ENCODE measurements at places on chromosomes 7 and 10. TPM values are rescaled to one million over a fixed set of nuclear protein-coding genes. Genes with fewer than 3 reads are reported as not detected.

GRCh38 chr7:28041508-28042314, 138.9 kb downstream of the JAZF1 start:
- DNase-seq = no peak
- H3K36me3 ChIP-seq = no peaks in the 10 kb centered on the region
- H3K27ac ChIP-seq = no peak overlapping the region
- no peaks in the 10 kb centered on the region for H3K27me3 ChIP-seq
- peaks cover 2% of the 10 kb centered on the region for H3K4me1 ChIP-seq

DNA sequence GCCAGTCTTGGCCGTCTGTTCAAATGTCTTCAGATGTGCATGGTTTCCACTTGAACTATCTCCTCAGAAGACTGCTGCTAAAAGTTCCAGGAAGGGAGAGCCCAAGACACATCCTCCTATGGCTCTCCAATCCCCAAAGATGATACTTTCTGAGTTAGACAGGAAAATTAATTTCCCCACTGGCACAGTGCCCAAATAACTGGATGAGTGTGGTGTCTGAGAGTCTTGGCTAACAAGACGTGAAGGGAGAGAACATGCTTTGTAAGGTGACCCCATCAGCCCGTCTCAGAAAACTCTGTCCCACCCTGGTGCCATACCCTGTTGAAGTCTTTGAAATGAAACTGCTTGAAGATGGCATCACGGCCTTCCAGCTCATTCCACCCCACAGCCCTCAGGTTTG, 2.9 kb downstream of the PCBD1 start:
- H3K36me3 ChIP-seq = no peaks in the 10 kb centered on the region
- DNase-seq = no peak
- H3K4me3 ChIP-seq = no peak overlapping the region
- H3K4me1 ChIP-seq = peaks cover 14% of the 10 kb centered on the region

- peaks cover 32% of the 10 kb centered on the region for H3K4me1 ChIP-seq
- peak; percentile 36 for DNase-seq
- H3K27ac ChIP-seq = peak overlapping the region; percentile 50
- no peak overlapping the region for H3K4me3 ChIP-seq
- no peaks in the 10 kb centered on the region for H3K36me3 ChIP-seq
Observed at GRCh38 chr7:2821161-2821841, 22.8 kb downstream of the GNA12 start.

DNA sequence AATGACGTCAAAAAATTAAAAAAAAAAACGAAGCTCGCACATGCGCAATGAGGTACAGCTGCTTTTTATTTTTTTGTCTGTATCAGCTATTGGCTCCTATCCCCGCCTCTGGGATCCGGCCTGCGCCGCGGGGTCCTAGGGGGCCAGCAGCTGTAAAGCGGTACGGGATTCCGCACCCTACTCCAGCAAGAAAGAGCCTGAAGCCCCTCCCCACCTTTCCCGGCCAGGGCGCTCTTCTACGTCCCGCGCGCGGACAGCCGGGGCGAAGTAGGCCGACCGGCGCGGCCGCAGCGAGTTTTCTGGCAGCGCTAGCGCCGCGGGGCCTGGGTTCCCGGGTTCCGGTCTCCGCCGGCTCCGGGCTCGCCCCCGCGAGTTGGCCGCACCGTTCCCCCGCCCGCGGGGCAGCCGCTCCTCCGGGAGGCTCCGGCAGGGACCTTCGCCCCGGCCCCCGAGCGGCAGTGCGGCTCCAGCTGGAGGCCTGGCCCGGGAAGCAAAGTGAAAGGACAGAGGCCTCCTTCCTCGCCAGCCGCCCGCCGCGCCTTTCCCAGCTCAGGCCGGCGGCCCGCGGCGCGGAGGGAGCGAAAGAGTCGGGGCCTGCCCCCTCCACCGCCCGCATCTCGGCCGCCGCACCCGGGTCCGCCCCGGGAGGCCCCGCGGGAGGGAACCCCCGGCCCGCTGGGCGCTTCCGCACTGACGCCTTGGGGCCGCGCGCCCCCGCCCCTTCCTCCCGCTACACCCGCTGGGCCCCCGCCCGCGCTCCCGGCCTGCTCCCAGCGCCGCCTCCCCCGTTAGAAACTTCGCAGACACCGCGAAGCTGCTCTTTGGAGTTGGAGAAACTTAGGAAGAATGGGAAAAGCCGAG, 4.7 kb upstream of the SPAG6 start:
- peak overlapping the region; percentile 96 for H3K27ac ChIP-seq
- peaks cover 79% of the 10 kb centered on the region for H3K27me3 ChIP-seq
- peaks cover 23% of the 10 kb centered on the region for H3K4me1 ChIP-seq
- DNase-seq = peak; percentile 88

The AKR1C1 gene
- 55.1 TPM for total RNA-seq

DNA sequence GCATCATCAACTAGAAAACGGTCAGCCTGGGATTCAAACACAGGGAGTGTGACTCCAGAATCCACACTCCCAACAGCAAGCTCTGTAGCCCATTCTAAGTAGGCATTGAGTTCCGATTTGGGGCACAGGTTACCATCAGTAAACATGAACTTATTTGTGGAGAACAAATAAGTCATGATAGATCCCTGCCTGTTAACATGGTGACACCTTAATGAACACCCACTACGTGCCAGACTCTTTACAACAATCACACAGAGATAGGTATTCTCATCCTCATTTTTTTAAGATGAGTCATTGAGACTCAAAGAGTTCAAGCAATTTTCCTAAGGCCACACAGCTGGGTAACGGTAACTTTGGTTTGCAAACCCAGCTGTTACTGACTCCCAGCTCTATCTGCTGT, 91.5 kb downstream of the LYZL2 start:
- no peak overlapping the region for H3K4me3 ChIP-seq
- no peaks in the 10 kb centered on the region for H3K36me3 ChIP-seq
- no peaks in the 10 kb centered on the region for H3K27me3 ChIP-seq
- H3K4me1 ChIP-seq = peaks cover 15% of the 10 kb centered on the region

The AKR1D1 gene
- not detected for total RNA-seq

GRCh38 chr7:102236592-102237287, 49.9 kb upstream of the SH2B2 start:
- H3K27me3 ChIP-seq = no peaks in the 10 kb centered on the region
- no peaks in the 10 kb centered on the region for H3K36me3 ChIP-seq
- no peaks in the 10 kb centered on the region for H3K4me1 ChIP-seq
- DNase-seq = peak; percentile 70

The AEBP1 gene
- 124 TPM for total RNA-seq

GRCh38 chr7:101625031-101625791, 3.9 kb downstream of the MYL10 start:
- peak; percentile 70 for DNase-seq
- no peak overlapping the region for H3K27ac ChIP-seq
- H3K4me3 ChIP-seq = no peak overlapping the region
- no peaks in the 10 kb centered on the region for H3K4me1 ChIP-seq
- H3K36me3 ChIP-seq = no peaks in the 10 kb centered on the region
